NCI-H1930 (cell line): ENCODE measurements at places on chromosomes 5 and 9.

DNA sequence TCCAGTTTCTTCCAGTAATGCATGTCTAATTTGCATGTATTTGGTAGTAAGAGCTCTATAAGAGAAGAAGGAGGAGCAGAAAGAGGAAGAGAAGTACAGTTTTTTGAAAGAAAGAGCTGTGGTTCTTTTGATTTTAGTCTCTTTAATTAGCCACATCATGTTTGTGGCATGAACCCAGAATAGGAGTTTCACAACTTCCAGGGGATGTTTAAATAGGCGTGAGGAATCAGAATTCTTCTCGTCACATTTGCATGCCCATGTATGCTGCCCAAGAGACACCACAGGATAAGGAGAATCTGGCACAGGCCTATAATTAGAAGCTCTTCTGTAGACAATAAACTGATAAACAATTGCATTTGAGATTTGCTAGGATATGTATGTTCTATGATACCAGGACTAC lies 78.7 kb downstream of the GAS1 start:
- DNase-seq: no peak

GRCh38 chr9:129449066-129449465 lies 171.8 kb downstream of the C9orf50 start:
- no peak for DNase-seq

GRCh38 chr9:107394264-107394663 lies 95.3 kb downstream of the KLF4 start:
- no peak for DNase-seq

GRCh38 chr9:131813116-131813515 lies 73.2 kb upstream of the RAPGEF1 start:
- no peak for DNase-seq
